ENCODE measurements at places on chromosomes 12 and 14.
A peak's percentile ranks its signal among the peaks of the same experiment; 100 is the strongest.

DNA sequence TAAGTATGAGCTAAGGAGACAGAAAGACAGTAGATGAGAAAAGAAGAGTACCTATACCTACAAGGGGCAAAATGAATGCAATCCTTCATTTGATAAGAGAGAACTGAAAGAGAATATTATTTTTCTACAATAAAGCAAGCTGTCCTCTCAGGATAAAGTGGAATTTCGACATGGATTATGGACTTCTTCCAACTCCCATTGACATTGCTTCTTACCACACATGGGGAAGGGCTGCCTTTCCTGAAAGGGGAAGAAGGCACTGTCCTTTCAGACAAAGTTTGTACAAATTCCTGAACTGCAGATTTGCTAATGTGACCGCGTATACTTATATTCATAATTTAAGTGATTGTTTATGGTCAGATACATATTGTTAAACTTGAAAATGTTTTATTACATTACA lies 4.3 kb upstream of the HEBP1 start:
- DNase-seq = no peak

GRCh38 chr14:24699052-24699451 lies 65.1 kb upstream of the GZMB start:
- no peak for DNase-seq

DNA sequence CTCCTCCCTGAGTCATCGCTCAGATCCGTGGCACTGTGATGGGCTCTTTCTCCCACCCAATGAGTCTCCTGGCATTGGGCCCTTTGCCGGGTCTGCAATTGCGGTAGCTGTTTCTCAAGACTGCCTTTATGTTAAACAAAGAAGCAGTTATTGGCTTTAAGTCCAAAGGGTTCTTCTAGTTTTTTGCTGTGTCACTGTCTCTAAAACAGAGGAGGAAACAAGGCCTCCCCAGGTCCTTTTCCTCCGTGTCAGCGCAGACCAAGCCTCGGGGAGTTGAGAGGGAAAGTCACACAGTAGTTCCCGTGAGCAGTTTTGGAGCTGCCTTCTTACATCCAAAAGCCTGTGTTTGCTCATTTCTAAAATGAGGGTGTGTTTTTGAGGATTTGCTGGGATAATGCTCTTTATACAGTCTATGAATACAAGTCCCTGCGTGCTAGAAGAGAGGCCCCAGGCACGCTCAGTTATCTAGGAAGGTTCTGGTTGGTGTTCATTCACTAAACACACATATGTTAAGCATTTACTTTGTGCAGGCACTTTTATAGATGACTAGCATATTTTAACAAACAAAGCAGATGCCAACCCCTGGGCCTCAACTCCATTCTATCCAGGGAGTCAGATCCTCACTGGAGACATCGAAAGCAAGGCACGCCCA lies 126.0 kb upstream of the PZP start:
- DNase-seq = no peak

DNA sequence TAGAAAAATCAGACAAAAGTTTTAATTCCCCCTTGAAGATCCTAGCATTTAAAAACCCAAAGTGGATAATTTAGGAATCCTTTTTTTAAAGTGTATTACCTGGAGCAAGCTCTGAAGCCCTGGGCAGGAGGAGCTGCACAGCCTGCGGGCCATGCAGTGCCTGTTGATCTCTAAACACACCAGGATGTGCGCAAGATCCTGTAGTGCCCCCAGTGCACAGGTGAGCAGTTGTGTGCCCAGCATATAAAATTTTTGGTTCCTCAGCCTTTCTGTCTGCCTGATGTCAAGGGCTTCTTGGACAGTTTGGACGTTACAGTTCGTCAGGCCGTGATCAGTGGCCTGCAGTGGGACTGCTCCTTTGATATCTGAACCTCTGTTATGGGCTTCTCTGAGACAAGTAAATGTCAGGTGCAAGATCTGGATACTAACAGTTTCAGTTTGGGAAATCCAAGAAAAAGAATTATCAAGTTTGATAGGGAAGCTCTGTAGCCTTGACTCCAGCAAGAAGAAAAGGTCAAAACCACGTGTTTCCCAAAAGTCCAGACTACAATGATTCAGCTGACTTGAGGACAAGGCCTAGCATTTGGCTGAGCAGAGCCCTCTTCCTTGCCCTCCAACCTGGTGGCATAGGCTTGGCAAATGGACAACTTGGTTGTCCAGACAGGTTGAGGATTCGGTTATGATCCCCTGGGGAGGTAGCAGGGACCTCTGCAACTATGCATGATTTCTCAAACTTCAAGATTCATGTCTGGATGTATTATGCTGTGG lies 1.0 kb downstream of the ATXN7L3B start:
- peak; percentile 56 for DNase-seq
